Astrocyte (in vitro differentiated cells and primary cell): ENCODE measurements at places on chromosomes 7 and 10.

DNA sequence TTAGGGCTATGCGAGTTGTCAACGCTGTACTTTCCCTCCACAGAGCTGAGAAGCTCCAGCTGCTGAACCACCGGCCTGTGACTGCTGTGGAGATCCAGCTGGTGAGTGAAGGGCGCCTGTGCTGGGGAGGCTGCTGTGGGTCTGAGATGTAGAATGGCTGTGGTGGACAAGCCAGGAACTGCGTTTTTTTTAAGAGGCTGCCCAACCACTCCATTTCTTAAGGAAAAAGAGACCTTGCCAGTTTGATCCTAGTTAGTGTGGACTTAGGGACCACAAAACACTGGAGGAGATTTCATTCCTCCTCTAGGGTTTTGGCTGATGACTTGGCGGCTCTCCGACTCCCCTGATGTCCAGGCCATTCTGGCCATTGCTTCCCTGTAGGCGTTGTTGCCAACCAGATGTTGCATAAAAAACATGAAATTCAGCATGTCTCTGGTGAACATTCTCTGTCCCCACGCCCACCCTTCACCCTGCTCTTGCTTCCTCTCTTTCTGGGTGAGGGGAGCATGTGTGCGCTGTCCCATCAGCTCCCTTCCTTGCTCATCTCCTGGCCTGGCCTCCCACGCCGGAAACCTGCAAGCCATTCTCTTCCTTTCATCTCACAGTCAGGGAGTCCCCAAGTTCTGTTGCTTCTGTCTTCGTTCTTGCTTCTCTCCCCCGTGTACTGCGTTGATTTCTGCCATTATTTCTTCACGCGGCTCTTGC, 30.9 kb downstream of the CRCP start:
- DNase-seq: no peak

DNA sequence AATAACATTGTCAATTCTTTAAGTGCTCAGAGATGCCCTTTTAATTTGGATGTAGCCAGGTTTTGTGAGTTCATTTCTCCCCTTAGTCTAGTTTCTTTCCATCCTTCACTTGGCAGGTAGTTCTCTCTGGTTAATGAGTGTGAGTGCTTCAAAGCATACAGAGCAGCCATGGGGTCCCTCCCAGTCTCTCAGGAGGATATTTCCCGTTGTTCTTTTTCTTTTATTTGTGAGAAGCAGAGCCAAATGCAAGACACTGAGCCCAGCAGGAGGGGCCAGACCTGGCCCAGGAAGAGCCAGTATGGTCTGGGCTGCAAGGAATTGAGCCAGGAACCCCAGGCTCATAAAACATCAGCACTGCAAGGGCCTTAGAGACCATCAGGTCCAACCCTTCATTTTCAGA, 52.4 kb downstream of the PLCE1 start:
- no peak for DNase-seq

DNA sequence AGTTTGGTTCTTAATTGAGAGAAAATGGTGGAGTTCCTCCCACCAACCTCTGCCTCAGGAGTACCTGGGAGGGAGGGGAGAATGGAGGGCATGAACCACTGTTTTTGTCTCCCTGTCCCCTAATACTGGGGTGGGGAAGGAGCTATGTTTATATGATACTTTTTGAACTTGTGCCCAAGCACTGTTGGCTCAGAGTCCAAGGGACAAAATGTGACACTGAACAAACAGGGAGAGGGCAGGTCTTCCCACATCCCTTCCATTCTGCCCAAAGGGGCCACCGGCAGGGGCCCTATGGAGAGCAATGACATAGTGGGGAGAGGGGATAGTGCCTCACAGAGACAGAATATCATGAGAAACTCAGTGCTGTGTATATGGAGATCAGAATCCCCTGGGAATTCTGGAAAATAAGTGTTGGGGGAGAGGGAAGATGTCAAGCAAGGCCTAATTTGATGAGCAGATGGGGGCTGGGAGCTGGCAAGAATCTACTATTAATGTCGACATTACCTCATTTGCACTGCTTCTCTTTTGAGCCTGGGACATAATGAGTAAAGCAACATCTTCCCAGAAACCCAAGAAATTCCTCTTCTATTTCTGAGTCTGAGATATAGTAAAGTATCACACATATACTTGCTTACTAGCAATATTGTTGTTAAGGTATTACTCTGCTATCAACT, 180.6 kb downstream of the CYP26A1 start:
- DNase-seq: no peak

GRCh38 chr10:63267414-63268148, 134.5 kb downstream of the NRBF2 start:
- peak; percentile 75 for DNase-seq

DNA sequence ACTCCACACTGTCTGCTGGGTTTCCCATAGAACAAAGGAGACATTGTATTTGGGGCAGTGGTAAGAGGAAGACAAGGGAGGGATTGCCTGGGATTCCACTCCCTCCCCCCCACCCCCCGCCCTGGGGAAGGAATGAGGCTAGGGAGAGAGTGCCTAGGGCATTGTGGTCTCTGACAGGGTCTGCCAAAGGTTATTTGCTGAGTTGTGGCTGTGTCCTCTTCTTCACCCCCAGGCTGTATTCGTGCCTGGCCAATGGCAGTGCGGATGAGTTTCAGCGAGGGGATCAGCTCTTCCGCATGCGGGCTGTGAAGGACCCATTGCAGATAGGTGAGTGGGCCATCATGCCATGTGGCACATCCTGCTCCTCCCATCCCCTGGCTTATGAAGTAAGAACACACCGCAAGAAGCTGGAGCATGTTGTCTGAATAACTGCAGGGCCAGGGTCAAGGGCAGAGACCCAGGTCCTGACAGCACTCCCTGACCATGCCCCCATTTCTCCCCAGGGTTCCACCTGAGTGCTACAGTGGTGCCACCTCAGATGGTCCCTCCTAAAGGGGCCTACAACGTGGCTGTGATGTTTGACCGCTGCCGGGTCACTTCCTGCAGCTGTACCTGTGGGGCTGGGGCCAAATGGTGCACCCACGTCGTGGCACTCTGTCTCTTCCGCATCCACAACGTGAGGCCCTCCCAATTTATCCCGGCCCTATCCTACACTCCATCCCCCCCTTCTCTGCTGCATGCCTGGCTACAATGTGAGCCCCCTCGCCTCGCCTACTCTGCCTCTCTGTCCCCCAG, 3.7 kb downstream of the ZSWIM8 start:
- no peak for DNase-seq

- no peak for DNase-seq
Observed at GRCh38 chr7:90839316-90839715, 243.2 kb downstream of the CDK14 start.

DNA sequence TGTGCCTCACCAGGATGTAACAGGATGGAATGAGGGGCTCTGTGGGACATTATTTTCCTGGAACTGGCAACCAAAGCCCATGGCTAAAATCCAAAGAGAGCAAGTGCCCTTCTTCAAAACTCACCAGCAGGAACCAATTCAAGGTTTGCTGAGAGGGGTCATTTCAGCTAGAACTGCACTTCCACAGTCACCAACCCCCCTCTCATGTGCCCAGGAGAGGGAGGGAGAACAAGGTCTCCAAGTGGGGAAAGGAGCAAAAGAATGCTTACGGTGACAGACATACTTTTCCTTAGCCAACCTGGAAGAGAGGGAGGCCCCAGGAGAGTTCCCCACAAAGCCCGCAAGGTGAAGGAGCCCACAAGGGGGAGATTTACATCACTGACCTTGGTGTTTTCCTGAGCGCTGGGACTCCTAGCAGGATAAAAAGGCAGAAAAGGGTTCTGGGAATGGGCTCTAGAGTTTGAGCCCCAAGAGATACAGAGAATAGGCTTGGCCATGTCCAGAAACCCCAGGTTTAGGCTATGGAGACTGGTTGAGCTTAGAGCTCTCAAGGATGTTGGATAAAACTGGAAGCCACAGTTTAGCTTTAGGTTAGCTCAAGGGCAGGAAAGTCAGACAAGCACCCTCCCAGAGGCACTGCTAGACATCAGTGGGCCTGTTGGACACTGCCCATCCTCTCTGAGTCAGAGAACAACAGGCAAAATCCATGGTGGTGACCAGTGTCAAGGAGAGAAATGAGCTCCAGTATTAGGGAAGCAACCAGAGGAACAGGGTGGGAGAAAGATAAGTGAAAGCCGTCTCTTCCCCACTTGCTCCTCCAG, 63.9 kb upstream of the GHITM start:
- no peak for DNase-seq

- no peak for DNase-seq
Observed at GRCh38 chr10:98485959-98486358, 39.2 kb upstream of the HPS1 start.

DNA sequence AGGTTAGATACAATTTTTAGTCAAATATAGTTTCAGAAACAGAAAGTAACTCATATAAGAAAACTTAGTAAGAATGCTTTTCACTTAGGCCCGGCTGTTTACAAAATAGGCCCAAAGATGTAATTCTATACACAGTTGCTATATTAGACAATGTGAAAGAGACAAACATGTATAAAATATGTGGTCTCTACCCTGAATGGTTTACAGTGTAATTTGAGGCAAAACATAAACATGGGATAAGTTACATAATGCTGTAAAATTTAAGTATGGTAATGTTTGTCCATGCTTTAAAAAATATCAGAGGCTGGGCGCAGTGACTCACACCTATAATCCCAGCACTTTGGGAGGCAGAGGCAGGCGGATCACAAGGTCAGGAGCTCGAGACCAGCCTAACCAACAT, 18.7 kb downstream of the KRIT1 start:
- DNase-seq: no peak

DNA sequence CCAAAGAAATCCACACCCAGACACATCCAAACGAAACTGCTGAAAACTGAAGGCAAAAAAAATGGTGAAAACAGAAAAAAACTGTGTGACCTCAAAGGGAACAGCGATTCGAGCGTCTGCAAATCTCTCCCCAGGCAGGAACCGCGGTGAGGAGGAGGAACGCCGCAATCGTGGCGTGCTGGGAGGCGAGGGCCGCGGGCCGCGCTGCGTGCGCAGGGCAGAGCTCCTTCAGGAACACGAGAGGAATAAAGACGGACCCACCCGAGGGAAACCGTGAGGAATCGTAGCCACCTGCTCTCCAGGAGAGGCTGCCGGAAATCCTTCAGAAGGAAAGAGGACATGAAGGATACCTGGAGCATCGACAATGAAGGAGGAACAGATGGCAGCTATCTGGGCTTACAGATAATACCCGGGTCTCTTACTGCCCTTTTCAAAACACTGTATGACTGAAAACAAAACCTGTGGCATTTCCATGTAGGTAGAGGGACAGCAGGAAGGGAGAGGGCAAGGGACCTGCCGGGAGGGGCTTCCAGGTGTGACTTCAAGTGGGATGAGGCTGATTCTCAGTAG, 266.0 kb downstream of the MAD1L1 start:
- no peak for DNase-seq

DNA sequence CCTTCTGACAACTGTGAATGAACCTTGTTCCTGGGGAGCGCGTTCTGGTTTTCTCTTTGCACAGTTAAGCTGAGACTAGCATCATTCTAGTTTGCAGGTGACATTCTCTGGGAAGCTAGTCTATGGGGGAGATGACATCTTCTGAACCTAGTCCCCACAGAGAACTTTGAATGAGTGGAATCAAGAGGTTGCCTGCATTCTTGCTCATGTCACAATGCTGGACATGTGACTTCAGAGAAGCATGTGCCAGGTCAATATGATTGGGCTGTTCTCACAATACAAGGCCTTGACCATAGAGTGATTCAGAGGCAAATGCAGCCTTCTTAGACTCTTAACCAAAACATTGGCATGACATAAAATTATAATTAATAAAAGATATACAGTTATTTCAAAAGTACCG, 22.1 kb downstream of the KLLN start:
- DNase-seq: no peak

- DNase-seq: no peak
Observed at GRCh38 chr7:108421720-108422331, 34.4 kb downstream of the NRCAM start.

DNA sequence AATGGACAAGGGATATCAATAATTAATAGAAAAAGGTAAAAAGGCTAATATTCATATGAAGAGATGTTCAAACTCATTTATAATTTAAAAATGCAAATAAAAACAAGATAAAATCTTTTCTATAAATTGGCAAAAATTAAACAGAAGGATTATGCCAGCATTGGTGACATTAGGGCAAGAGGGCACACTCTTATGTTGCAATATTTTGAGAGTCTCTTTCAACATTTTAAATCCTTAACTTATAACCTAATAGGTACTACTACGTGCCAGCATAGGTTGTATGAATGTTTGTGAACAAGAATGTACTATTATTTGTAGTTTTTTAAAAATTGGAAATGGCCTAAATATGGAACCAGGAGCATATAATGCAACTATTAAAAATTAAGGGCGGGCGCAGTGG, 24.8 kb upstream of the PNLIPRP3 start:
- DNase-seq: no peak

- no peak for DNase-seq
Observed at GRCh38 chr10:91495402-91495801, 85.3 kb downstream of the HECTD2 start.

- DNase-seq: peak; percentile 60
Observed at GRCh38 chr10:12907656-12908055, 93.9 kb downstream of the CCDC3 start.

DNA sequence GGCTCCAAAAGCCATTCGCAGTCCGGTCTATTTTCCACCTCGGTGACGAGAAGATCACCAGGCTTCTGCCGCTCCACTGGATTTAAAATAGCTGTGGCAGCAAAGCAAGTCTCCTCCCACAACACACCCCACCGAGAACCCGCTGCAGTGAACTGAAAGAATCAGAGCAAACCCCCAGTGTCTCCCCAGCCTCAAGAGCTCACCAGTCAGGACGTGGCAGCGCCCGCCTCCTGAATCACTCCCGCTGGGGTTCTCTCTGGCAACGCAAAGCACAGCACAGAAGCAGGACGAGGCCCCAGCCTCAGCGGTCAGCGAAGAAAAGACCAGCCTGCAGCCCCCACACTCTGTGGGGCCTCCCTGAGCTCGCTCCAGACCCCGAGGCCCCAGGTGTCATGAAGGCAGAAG, 126.1 kb upstream of the PPP2R2D start:
- no peak for DNase-seq

- DNase-seq: no peak
Observed at GRCh38 chr10:49151481-49151880, 17.7 kb upstream of the FAM170B start.

DNA sequence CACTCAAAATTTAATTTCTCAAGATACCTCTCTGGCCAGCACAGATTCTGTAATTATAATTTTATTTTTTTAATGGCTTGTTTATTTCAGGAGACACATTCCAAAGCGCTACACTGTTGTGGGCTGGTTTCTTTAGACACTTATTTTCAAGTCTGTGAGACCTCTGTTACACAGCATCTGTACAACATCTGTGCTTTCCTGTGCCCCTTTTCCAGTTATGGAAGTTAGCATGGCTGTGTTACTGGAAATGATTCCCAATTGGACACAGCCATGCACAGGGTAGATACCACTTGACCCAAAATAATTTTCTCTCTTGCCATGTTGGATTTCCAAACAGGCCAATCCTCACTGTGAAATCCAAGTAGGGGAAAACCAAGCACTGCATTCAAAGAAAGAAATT, 172.3 kb upstream of the ADCY1 start:
- DNase-seq: no peak
